ENCODE measurements at places on chromosomes 5 and 9.

DNA sequence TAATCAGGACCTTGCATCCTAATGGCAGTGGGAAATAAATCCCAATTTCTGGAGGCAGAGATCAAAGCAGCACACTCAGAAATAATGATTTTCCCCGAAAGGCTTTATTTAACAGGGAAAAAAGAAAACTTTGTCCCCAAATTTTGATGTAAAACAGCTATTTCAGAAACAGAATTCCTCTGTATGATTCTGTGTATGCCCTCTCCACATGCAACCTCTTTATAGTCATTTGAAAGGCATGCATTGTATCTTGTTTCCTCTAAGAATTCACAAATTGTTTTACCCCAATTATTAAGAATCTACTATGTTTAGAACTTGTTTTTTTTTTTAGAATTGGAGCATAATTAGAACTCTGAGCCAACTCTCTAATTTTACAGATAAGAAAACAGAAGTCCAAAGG is 2.7 kb upstream of the PTAR1 start:
- DNase-seq: no peak

DNA sequence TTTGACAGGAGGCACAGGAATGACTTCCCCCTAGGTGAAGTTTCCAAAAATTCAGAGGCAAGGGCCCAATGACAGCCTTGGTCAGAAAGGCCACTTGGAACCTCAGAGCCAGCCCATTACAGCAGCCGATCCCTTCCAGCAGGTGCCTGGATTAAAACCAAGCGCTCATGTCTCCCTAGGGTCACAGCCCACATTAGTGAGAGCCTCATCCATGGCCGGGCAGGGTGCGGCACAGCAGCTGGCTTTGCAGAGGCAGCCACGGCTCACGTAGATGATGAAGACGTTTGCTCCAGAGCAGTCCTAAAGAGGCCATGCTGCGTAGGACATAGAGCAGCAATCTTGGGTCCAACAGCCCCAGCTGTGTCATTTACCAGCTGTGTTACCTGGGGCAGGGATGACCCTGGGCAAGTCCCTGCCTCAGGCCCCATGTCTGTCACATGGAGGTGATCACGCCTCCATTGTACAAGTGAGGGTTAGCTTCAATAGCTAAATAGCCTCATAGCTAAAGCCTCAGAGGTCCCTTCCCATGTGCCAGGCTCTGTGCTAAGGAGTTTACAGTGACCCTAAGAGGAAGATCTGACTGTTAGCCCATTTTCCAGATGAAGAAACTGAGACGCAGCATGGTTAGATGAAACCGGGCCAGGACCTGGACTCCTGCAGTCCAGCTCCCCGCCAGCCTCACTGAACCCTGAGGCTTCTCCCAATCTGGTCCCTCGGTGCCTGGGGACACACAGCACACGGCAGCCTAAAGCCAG is 39.2 kb downstream of the NEK6 start:
- DNase-seq: no peak

DNA sequence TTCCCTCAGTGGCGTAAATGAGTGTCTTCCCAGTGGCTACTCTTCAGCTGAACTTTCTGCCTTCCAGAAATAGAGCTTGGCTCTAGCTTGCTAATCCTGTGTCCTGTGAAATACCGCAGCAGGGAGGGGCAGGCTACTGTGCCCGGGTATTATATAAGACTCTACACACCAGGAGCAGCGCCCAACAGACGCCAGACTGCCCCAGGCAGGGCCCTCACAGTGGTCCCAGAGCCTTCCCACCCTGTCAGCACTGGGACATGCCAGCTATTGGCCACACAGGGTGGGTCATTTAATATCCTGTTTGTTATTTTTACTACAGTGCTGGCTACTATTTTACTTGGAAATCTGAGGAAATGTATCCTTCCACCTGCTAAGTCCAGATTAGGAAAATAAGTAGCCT is 121.0 kb downstream of the FEM1C start:
- no peak for DNase-seq

DNA sequence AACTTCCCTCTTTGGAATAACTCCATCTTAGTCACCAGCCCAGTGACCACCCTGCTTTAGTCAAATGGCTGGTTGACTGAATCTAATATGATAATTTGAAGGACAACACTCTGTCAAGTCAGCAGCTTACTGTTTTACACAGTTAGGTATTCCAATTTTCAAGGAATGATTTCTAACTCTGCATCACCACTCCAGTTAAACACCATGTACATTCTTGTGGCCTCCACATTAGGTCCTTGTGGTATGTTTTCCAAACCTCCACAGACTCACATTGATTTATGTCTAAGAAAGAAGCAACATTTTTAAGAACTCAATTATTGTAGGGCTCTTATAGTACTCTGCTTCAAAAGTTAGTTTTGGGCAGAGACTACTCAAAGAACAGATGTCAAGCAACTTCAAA is 110.7 kb downstream of the TLE1 start:
- no peak for DNase-seq

GRCh38 chr5:146643776-146644175 is 127.8 kb upstream of the GPR151 start:
- no peak for DNase-seq

DNA sequence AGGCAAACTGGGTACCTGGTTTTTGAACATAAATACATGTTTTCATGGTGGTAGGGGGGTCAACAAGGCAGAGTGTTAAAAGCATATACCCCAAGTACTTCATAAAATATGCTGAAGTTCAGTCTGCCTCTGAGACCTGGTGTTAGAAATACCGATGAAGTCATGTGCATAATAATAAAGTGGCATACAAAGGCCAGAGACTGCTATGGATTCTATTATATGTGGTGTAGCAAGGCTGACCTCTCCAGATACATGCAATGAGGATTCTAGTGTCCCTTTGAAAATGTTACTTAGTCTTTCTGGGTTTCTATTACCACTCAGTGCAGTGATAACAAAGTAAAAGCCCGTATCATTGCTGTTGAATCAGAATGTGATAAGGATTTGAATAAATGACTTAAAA is 487.5 kb upstream of the ZNF608 start:
- DNase-seq: no peak

- DNase-seq: peak; percentile 4
These were observed 64.2 kb upstream of the PCSK5 start for GRCh38 chr9:75826314-75826713.

GRCh38 chr9:24961762-24962161 is 416.1 kb upstream of the IZUMO3 start:
- DNase-seq: no peak

DNA sequence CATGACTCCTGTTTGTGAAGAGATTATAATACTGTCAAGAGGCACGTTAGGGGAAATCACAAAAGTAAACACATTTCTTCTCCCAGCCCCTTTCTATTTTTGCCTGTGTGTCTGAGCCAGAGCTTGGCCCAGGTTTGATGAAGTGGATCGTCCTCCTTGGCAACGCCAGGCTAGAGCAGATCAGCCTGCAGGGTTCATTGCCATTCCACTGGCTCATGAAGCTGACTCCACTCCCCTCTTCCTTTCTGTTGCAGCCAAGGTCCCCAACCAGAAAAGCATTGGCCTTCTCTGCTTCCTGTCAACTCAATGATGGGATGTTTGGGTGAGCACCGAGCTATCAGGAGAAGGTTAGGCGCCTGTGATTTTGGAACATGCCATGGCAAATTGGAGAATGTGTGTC is 3.3 kb downstream of the ADRB2 start:
- DNase-seq: no peak

GRCh38 chr5:148012801-148013200 is 51.0 kb upstream of the SPINK5 start:
- DNase-seq: no peak

- no peak for DNase-seq
These were observed 25.1 kb downstream of the SPACA9 start for GRCh38 chr9:132903574-132904492.

DNA sequence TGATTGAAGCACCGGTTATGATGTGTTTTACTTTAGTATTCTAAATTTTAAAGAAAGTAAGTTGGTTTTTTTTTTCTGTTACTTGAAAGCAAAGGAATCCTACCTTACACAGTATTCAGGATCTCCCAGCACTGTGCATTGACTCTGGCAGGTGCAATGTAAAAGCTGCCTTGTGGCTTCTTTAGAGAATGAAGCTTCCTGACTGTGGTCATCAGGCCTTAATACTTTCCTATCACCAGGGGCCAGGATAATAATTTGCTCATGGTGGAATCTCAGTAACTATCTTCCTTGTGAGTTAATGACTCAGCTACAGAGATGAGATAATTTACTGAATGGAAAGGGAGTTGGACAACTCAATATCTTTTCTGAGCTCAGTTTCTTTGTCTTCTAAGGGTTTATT is 435.5 kb upstream of the ZNF608 start:
- DNase-seq: no peak

- no peak for DNase-seq
These were observed 173.0 kb downstream of the MSX2 start for GRCh38 chr5:174897281-174897950.

DNA sequence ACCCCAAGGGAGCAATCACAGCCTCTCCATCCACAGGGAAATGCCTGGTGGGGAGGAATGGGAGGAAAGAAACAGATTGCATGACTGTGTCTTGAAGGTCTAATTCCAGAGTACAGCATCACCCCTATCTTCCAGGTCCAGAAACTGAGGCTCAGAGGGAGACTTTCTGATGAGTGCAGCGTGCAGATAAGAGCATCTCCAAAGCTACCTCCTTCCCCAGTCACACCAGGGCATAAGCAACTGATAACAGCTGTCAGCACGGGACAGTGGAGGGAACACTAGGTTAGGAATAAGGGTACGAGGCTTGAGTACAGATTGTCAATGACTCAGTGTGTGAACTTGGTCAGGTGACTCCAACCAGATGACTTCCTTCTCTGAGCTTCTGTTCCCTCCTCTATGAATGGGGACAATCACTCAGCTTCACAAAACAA is 126.9 kb downstream of the KCNIP1 start:
- no peak for DNase-seq

- no peak for DNase-seq
These were observed 59.1 kb upstream of the C5orf58 start for GRCh38 chr5:170173647-170174046.

DNA sequence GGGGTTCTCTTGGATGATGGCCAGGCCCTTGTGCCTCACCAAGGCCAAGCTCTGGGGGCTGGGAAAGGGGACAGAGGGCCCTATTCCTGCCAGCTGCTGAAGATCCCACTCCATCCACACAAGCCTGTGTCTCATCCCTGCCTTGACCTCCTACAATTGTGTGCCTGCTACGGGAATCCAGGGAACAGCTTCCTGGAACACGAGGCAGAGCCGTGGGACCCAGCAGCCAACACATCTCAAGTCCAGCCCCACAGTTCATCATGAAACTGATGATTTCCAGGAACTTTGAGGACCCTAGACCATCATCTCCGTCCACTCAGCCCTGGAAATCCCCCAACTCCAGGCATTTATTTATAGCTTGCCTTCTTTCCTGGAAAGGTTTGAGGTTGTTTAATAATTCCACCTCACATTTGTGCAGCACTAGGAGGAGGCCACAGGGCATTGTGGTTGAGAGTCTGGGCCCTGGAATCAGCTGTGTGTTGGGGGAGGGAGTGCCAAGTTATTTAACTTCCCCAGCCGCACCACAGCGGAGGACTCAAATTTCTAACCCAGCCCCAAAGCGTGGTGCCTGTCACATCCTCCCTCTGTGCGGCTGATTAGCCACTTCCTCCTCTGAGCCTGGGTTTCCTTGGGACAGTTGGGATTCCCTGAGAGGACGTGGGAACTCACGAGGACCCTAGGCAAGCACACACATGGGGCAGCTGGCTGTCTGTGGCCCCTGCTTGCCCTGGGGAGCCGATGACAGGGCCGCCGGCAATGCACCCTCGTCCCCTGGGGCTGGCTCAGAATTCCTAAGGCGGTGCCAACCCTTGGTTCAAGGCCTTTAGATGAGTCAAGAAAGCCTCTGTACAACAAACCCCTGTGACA is 58.2 kb upstream of the GGTA1 start:
- no peak for DNase-seq

DNA sequence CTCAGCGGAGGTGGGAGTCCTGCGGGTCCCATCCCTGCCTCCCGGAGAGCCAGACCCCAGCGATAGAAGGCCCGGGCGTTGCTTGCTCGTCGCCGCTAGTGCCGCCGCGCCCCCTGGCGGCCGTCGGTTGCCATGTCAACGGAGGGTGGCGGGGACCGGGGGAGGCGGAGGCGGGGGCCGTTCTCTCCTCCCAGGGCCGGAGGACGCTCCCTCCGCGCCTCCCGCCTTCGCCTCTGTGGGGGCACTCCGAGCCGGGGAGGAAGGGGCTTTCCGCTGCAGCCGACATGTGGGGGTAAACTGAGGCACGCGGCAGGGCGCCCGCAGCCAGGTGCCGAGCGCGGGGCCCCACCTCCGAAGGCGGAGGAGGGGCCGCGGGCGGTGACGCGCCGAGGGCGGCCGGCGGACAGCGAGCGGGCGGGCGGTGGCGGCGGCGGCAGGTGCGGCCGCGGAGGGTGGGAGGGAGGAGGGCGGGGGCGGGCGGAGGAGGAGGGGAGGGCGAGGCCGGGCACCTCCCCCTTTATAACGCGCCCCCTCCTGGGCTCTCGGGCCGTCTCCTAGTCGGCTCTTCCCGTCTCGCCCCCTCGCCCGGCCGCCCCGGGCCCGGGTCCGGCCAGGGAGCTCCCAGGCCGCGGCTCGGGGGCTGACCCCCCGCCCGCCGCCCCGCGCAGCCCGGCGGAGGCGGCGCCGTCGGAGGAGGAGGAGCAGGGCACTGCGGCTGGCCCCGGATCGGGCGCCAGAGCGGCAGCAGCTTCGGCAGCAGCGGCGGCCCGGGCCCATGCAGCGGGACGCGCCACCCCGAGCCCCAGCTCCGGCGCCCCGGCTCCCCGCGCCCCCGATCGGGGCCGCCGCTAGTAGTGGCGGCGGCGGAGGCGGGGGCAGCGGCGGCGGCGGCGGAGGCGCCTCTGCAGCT is 556 bp upstream of the CDK9 start:
- DNase-seq: peak; percentile 78

- no peak for DNase-seq
These were observed 483.4 kb upstream of the NUDT12 start for GRCh38 chr5:104045987-104046386.

DNA sequence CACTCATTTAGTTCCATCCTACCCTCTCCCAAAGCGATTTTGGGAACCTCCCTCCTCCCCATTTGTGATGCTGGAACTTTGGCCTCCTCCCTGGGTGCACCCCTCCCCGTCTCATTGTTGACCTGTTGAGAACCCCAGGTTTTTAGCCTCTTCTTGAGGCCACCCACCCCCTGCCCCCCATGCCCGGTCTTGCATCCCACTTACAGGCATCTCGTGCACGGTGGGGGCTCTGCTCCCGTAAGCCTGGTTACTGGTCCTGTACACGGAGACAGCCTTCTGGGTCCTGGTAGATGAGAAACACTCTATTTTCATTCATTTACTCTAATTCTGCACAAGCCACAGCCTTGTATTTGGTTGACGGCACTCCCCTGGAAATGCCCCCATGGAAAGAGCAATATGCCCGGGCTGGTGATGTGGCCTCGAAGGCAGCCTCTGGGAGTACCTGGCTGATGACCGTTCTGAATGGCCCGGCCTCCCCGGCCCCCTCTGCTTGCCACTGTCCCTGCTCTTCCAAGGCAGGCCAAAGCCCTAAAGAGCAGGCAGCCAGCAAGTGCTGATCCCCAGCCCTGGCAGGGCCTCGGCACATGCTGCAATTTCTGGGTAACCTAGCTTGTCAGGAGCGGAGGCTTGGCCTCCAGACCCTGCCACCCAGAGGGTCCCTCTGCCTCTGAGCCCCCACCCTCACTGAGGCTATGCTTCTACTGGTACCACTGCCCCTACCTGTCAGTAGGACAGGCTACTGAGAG is 1.9 kb upstream of the MRPS2 start:
- no peak for DNase-seq

GRCh38 chr9:126517833-126518356 is 95.8 kb upstream of the LMX1B start:
- DNase-seq: no peak
